MCF 10A (cell line): ENCODE measurements at places on chromosomes 7 and 10. TPM values are rescaled to one million over a fixed set of nuclear protein-coding genes. Genes with fewer than 3 reads are reported as not detected.

DNA sequence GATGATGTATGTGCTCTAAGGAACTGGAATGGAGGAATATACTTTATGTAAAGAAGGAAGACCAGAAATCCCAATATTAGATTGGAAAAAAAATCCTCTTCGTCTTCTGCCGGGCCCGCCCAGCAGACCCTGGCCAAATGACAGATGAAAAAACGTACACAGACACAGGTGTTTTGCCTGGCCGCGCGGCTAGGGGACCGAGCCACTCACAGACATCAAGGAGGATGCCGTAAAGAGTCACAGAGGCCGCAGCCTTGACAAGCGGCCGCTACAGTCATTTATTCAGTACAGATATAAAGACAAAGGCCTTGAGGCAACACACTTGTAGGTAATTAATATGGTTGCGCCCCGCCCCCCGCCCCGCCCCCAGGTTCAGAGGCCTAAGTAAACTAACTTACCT lies 594.1 kb downstream of the GRM8 start:
- no peak for DNase-seq

DNA sequence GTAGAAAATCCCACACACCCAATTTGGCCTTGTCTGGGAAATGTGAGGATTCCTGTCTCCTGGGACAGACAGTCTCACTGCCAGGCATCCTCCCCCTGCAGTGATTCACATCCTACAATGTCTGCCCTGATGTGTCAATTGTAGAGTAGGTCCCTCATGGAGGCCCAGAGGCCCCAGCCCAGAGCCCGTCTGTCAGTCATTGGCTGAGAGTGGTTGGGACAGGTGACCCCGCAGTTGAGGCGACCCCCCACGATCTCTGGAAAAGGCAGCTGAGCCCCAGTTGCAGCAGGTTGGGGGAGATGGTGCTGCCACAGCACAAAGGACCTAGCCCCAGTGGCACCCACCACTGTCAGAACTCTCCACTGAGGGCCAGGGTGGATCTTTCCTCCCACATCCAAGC lies 84.3 kb upstream of the INSIG1 start:
- no peak for DNase-seq

GRCh38 chr7:113179313-113179712 lies 61.0 kb upstream of the SMIM30 start:
- no peak for DNase-seq

- DNase-seq, result no peak
These were observed 422.6 kb upstream of the NUPR2 start for GRCh38 chr7:56538541-56539429.

DNA sequence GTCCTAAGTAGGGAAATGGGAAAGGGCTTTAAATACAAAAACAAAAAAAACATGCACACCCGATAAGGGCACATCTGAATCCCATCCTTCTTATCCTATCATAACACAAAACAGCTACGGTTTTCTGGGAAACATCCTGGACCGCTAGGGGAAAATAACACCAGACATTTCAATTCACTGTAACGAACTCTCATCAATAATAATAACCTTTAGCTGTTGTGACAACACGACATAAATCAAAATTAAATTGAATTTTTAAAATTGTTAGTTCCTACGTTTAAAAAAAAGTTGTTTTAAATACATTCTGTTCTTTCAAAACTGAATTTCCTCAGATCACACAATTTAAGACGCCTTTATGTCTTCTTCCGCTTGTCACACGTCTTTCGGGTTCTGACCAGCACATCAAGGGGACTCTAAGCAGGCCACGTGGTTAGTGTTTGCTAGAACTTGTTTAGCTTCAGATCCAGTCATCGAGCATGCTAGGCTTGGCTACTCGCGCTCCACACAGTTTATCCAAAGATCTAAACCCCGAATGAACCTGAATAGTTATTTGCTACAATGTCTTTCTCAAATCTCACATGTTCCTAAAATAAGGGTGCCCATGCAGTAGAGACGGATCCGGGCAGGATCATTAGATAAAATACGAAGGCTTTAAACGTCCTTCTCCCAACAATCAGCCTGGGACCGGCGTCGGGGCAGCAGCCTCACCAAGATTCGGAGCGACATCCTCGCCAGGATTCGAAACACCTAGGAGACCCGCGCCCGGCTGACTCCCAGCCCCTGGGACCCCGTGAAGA lies 839 bp downstream of the IKZF5 start:
- peak; percentile 64 for DNase-seq

DNA sequence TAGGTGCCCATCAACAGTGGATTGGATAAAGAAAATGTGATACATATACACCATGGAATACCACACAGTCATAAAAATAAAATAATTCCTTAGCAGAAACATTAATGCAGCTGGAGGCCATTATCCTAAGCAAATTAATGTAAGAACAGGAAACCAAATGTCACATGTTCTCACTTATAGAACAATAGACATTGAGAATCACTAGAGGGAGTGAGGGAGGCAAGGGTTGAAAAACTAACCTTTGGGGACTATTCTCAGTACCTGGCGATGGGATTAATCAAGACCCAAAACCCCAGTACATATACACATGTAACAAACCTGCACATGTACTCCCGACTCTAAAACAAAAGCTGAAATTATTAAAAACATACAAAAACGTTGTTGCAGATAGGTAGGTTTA lies 222.6 kb downstream of the SEMA3E start:
- DNase-seq, result no peak

DNA sequence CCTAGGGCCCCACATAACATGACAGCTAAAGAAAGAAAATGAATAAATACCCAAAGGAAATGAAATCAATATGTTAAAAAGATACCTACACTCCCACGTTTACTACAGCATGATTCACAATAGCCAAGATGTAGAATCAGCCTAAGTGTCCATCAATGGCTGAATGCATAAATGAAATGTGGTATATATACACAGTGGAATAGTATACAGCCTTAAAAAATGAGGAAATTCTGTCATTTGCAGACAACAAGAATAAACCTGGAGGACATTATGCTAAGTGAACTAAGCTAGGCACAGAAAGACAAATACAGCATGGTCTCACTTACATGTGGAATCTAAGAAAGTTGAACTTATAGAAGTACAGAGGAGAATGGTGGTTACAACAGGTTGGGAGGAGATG lies 102.9 kb downstream of the ST8SIA6 start:
- DNase-seq, result no peak

PPRC1 gene
- 50.4 and 68.2 TPM in 2 replicates for total RNA-seq

GRCh38 chr10:123149568-123150270 lies 1.8 kb downstream of the HMX2 start:
- no peak for DNase-seq

AS3MT gene
- total RNA-seq, result 0.25 and 0.26 TPM in 2 replicates

DNA sequence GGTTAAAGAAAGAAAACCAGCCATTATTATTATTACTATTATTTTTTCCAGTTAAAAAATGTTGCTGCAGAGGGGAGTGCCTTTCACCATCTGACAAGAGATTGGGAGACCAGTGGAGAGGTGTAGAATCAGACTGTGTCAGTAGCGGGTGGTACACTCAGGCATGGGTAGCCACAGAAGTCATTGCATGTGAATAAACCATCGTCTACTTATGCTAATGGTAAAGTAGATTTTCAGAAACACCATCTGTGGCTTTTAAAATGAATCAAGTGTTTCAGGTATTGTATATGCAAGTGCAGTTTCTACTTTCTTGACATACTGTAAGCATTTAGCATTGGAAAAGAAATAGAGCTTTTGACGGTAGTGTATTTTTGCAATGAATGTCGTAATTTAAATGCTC lies 131.5 kb upstream of the SP8 start:
- no peak for DNase-seq

DNA sequence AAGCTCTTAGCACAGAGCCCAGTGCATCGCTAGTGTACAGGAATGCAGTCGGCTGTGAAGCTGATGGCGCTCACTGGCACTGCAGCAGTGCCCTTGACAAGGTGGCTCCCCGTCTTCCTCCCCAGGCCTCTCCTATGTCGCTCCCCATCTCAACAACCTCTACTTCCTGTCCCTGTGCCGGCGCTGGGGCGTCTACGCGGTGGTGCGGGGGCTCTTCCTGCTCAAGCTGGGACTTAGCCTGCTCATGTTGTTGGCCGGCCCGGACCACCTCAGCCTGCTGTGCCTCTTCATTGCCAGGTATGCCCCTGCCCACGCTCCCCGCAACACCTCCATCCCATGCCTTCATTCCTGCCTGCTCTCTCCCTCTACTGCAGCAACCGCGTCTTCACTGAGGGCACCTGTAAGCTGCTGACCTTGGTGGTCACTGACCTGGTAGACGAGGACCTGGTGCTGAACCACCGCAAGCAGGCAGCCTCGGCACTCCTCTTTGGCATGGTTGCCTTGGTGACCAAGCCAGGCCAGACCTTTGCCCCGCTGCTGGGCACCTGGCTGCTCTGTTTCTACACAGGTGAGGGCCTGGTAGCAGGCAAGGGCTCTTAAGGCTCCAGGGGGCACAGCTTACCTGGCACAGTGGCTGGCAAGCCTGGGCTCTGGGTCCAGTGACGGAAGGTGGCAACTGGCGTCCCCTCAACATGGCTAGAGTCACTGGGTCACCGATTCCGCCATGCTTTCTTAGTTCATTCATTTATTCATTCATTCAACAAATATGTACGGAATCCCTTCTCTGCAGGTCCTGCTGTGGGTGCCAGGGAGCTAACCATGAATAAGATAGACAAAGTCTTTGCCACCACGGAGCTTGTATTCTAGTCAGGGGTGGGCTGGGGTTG lies 22.3 kb upstream of the C10orf95 start:
- no peak for DNase-seq

- no peak for DNase-seq
These were observed 30.6 kb upstream of the PFKFB3 start for GRCh38 chr10:6171881-6172695.

GRCh38 chr10:34612446-34612845 lies 202.7 kb downstream of the PARD3 start:
- peak; percentile 8 for DNase-seq

DNA sequence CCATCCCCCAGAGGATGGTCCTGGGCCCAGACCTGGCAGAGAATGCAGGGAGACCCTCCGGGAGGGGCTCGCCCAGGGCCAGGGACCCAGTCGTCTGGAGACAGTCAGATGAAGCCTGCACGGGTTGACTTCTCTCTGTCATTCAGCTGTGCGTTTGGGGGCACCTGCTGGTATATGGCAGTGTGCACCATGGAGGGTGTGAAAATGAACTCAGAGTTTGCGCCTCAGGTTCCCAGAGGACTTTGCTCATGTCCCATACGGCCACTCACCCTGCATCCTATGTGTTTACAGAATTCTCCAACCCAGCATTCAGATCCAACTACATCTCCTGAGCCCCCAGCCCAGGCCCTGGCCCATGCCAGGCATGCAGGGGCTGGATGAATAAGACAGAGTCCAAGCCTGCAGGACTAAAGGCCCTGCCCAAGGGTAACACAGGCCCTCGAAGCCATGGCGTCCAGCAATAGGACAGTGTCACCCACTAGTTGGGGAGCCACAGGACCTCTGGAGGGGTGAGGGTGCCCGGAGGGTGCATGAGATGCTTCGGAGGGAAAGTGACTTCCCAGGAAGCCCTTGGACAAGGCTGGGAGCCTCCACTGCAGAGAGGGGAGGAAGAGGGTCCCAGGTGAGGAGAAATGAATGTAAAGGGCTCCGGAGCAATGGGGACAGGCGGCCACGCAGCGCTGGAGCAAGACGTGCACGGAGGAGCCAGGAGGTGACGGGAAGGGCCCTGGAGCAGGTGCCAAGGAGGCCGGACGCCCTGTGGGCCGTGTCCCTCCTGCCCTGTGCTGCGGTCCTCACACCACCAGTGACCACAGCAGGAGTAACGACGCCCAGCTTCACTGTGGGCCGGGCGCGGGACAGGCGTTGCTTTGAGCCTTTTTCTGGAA lies 36.3 kb downstream of the CALML3 start:
- no peak for DNase-seq

ADARB2 gene
- 0.52 and 0.96 TPM in 2 replicates for total RNA-seq

- DNase-seq, result no peak
These were observed 89.9 kb downstream of the CARD11 start for GRCh38 chr7:2953588-2954407.

- no peak for DNase-seq
These were observed 381.7 kb downstream of the GPAM start for GRCh38 chr10:111801841-111802240.

CAV1 gene
- total RNA-seq, result 225 and 267 TPM in 2 replicates

DNA sequence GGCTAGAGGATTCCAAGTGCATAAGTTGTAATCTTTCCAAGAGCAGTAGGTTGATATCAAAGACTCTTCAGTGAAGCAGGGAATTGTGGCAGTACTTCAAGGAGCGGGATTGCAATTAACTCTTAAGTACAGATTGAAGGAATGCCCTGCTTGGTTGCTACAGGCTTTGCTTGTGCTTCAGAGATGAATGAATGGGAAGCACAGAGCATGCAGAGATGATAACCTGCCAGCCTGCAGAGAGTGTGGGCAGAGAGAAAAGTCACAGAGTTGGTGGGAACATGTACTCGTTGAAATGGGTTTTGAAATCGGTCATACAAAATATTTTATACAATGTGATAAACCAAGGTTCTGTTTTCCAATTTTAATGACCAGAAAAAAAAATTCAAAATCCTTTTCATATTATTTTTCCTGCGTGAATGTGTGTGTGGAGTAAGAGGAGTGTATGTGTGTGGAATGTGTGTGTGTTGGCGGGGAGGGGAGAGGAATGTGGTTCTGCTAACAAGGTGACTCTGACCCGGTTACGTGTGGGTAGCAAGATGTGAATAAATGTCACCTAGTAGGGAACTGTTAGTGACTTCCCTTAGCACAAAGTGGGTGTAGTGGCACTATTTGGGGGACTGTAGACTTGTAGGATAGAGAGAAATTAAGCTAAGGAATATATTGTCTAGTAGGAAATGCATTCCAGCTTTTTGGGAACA lies 697.8 kb downstream of the GATA3 start:
- DNase-seq, result no peak

DNA sequence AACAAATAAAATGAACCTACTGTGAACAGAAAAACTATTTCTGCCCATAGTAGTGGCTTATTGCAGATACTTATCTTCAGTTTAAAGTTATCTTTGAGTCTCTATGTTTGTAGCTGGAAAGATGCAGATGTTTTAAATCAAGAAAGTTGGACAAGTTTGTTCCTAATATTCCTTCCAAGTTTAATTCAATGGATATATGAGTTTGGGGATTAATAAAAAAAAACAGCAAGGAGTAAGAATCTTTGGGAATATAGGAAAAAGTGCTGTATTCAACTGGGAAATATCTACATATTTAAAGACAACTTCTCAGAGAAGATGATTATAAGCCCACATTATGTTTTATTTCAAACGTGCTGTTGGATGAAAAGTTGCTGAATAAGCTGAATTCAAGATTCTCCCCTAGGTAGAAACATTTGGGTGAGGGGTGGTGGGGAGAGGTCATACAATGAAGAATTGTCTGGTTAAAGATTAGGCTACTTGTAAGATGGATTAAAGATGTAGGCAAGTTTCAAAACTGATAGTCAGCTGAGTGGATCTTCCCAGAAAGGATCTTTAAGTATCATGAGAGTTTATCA lies 1135.2 kb downstream of the CNTNAP2 start:
- DNase-seq, result no peak
